ENCODE measurements at places on chromosomes 3 and 15. TPM values are rescaled to one million over a fixed set of nuclear protein-coding genes. Genes with fewer than 3 reads are reported as not detected.

TGM5 gene
- 0.08 TPM for polyA plus RNA-seq

DNA sequence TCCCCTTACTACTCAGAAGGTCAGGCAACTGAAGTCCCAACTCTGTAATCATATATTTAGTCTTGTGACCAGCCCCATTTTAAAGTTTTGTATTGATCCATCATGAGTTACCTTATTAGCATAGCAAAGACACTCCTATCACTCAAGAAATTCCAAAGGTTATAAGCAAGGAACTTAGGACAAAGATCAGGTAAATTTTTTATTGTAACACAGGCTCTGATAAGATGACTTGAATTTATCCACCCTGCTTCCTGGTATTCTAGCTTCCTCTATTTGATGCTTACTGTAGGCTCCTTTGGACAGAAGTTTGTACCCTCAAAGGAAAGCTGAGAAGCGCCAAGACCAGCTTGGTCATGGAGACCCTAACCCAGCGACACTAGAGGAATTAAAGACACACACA, 8.2 kb upstream of the NDN start:
- DNase-seq: no peak

DNA sequence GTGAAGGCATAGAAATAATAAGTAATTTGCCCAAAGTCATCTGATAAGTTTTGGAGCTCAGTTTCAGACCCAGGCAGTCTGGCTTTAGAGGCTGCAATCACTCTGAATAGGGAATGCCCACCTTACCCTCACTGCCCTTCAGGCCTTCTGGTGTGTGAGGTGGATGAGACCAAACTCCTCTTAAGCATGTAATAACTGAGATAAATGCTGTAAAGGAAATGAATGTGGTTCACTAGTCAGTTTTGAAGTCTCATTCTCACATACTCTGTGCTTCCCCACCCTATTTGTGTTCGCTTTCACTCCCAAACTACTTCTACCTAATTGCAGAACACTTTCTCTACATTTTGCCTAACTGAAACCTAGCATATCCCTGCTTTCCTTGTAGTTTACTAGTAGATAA, 144.1 kb downstream of the FILIP1L start:
- no peak for DNase-seq

DNA sequence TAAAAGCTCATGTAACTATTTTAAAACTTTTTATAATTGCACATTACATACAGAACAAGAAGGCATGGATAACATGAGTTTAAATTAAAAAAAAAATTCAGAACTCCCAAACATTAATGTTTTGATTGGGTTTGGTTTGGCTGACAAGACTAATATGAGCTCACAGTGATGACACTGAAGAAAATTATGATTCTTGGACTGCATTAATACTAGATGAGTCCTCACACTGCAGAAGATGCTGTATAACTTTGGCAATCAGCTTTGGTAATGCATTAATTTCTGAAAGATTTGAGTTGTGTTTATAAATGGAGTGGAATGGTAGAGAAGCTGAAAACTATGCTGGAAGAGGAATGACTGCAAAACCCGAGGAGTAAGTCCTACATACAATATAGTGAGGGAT, 358.9 kb downstream of the PLCL2 start:
- DNase-seq: no peak

DNA sequence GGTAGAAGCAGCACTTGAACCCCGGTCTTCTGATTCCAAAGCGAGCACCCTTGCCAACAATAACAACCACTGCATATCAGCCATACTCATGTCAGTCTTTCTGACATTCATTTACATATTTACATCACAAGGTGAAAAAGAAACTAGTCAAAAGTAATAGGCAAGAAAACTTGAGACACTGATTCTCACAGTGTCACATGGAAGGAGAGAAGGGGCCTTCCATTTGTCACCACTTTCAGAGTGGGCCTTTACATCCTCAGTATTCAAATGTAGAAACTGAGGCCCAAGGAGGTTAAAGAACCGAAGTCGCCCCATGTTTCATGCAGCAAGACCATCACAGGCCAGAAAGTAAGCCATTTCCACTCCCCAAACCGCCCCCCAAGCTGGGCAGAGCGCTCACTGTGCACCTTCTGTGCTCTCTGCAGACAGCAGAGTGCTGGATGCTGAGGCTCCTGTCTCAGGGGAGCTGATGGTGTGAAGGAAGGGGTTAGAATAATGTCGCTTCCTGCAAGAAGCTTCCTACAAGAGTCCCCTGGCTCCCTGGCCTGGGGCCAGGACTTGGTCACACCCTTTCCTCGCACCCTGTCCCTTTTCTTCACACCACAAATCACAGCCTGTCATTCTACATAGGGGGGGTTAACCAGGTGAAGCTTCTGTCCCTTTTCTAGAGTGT, 260.1 kb downstream of the UACA start:
- DNase-seq: no peak
